Cerebellar nuclear complex (tissue), 1 donor: ENCODE measurements at places on chromosomes 2 and 18.

- no peak for DNase-seq
These were observed 359 bp downstream of the TGFBRAP1 start for GRCh38 chr2:105329197-105329554.

DNA sequence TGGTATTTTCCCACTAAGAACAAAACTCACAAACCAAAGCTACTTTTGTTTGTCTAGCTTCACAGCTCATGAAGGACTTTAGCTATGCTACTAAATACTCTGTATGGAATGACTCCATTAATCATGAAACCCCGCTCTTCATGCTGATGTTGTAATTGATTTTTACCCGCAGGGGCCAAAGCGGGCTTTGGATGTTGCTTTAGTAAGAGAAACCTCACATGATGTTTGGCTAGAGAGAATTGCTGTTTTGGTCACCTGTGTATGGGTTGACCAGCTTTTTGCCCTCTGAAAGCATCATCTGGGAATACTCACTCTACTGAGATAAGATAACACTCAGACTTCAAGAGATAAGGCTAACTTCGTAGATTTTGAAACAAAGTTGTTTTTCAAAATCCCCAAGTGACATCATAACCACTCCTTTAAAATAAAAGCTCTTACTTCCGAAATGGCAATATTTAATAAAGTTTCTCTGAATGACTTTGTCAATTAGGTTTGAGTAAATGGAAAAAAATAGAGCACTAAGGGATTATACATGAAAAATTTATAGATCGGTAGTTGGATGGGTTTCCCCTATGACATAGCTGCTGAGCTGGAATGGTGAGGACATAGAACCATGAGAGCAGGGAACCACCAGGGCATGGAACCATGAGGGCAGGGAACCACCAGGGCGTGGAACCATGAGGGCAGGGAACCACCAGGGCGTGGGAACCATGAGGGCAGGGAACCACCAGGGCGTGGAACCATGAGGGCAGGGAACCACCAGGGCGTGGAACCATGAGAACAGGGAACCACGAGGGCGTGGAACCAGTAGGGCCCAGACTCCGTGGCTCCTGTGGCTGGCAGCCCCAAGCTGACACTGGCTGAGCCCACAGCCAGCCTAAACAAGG lies 31.9 kb downstream of the ACKR3 start:
- DNase-seq: no peak

DNA sequence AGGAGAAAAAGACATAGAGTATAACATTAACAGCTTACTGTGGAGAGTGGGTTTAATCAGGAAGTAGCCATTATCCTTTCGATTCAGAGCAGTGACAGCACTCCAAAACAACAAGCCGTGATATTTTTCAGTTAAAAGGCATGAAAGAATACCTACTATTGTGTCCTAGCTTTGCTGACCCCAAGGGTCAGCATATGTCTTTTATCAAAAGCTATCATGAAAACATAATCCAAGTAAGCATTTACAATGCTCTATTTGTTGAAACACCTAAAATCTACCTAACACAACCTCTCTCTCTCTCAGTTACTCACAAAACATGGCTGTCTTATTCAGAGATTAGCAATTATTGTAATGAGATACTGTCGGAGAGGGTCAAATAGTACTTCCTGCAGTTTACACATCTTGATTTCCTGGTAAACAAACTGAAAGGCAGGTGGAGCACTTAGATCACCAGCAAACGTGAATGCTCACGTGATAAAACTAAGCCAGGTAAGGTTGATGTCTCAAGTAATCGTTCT lies 100.0 kb downstream of the BAZ2B start:
- no peak for DNase-seq

DNA sequence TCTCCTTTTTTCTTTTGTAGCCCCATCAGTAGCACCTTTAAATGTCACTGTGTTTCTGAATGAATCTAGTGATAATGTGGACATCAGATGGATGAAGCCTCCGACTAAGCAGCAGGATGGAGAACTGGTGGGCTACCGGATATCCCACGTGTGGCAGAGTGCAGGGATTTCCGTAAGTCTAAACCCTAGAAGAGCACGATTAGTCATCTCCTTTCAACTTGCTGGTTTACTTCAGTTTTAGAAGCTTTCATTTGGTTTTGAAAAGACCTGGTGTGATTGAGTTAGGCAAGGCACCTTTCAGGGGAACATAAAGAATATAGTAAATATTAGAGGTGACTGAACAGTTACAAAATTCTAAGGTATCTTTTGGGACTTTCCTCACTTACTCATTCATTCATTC lies 72.2 kb upstream of the TMEM87B start:
- no peak for DNase-seq

DNA sequence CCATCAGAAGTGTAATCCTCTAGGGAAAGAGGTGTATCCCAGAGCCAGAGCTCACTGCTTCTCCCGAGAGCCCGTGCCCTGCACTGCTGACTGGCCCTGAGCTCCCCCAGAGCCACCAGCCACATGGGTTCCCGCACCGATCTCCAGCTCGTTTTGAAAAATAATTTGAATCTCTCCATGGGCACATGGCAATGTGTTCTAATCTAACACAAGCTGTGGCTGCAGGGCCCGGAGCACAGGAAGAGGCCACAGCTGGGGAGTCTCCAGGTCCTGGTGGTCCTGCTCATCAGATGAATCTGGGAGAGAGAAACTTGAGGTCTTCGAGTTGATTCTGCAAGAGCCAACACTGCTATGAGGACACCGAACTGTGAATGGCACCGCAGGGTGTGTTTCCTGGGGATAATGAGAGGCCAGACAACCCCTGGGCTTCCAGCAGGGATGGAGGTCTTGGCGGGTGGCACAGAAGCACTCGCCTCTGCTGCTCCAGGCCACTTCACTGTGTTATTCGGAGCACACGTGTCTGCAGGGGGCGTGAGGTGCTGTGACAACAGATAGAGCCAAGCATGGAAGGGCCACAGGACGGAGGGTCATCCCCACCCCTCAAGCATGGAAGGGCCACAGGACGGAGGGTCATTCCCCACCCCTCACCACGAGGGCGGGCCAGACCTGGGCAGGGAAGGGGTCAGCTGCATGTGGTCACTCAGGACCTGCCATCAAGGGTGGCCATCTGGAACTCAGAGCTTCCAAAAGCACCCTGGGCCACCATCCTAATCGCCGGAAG lies 196.8 kb downstream of the NDUFA10 start:
- DNase-seq: no peak

GRCh38 chr2:18790509-18791171 lies 201.3 kb upstream of the NT5C1B start:
- DNase-seq: no peak

GRCh38 chr2:7803515-7803914 lies 878.3 kb upstream of the ID2 start:
- no peak for DNase-seq

DNA sequence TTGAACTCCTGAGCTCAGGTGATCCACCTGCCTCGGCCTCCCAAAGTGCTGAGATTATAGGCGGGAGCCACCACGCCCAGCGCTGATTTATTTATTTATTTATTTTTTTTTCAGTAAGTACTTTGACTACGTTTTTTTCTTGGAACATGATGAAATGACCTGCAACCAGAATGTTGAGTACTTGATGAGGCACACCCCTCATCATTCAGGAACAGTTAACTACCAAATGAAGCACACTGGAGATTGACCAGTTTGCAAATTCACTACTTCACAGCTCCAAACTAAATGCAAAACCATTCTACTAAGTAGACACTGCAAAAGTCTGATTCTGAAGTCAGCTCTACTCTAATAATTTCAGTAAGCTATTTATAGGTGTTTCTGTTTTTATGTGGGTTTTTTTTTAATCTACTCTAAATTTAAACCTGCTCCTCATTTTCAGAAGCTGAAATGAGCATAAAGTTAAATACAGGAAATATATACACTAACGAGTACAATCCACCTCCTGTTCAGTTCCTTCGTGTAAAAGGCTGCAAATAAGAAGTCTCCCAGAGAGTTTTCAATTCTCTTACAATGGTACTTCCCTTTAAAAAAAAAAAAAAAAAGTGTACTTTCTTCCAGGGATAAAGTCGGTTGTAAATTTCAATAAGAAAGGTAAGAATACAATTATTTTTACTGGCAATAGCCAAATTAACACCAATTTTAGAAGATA lies 1.4 kb downstream of the GFPT1 start:
- no peak for DNase-seq

DNA sequence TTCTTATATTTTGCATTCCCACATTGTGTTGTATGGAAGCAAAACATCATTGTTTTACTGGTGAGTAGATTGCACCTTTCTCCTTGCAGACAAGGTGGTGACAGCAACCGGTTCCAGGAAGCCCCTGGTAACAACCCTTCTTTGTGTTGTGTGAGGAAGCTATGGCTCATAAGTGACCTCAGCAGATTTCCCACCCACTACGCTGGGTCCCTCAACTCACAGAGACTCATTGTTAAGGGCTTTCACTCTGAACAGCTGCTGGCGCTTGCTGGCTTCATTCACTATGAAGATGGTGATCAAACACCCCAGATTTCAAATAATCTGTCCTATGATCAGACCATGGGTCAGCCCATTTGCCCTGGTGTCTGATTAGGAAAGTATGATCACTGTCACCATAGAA lies 53.4 kb downstream of the WIPF1 start:
- DNase-seq: no peak

DNA sequence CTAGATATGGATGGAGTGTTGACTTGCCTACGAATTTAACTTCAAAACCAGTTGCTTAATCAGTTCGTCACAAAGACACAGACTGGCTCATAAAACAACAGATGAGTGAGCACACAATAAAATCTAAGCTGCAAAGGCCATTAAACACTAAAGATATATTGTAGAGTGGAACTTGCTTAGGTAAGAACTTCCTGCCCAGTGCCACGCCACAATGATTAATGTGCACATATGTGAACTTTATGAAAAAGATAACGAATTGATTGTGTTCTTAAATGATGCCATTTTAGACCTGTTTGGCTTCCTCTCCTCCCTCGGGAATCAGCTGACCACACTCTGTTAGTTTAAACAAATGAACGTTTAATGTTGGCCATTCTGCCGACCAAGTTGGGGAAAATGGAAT lies 2031.3 kb upstream of the CELF4 start:
- DNase-seq: no peak

DNA sequence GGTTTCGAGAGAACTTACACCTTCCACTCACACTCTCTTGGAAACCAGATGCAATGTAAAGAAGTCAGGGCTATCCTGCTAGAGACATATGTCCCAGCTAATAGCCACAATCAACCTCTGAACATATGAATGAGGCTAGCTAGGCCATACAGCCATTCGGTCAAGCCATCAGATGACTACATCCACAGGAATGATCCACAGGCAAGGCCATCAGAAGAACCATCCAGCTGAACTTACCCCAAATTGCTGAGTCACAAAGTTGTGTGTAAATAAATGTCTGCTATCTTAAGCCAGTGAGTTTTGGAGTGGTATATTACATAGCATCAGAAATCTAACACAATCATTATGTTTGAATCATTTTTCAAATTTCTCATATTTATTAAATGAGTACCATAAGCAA lies 5.2 kb upstream of the SPAST start:
- no peak for DNase-seq

- DNase-seq: no peak
These were observed 22.1 kb upstream of the CRIM1 start for GRCh38 chr2:36333350-36334012.

GRCh38 chr2:128503399-128504245 lies 185.0 kb upstream of the HS6ST1 start:
- no peak for DNase-seq

- DNase-seq: no peak
These were observed 69.9 kb upstream of the DLX2 start for GRCh38 chr2:172172513-172173173.

GRCh38 chr2:9291331-9291730 lies 84.7 kb downstream of the ASAP2 start:
- DNase-seq: no peak

DNA sequence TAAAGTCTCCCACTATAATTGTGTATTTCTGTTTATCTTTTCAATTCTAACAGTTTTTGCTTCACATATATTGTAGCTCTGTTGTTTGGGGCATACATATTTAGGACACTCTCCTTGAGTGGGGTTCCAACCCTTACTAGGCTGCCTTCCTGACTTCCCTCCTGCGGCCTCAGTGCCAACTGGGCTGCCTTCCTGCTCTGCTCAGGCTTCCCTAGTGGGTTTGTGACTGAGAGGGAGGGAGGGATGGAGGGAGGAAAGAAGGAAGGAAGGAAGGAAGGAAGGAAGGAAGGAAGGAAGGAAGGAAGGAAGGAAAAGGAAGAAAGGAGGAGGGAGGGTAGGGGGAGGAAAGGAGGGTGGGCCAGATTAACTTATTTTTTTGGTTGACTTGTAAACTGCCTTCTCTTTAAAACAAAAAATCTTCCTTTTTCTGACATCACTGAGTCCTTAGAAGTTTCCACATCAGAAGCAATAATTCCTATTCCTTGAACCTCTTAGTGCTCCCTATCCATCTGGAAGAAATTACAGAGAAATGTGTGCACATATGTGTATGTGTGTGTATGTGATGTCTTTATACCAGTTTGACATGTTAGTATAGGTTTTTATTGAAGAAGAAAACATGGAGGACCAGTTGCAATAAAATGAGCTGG lies 145.4 kb upstream of the PGAP1 start:
- DNase-seq: no peak

DNA sequence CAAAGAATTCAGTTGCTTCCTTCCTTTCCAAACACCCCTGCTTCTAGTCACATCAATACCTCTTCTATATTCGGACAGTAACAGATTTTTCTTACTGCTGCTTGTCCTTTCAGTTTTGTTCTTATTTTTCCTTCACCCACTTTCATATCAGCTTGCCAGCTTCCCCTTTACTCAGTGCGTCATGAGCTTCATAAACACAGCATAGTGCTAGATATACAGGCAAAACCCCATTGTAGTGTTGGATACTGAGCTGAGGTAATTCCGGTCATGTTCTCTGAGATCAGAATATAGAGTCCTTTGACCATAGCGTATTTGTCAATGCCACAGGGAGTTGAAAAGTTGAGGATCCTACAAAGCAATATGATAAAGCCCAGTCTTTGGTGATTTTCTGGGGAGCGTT lies 2.4 kb downstream of the FARP2 start:
- DNase-seq: no peak

DNA sequence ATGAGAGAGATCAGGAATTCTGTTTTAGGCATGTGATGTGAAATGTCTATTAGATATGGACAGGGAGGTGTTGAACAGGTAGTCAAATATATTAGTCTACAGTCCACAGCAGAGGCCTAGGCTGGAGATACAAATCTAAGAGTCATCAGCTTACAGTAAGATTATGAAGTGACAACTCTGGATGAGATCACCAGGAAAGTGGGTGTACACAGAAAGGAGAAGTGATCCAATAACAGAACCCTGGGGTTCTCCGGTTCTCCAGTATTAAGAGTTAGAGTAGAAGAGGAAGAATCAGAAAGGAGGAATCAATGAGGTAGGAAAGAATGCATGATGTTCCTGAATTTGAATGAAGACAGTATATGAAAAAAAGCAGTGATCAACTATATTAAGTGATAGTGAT lies 362.3 kb downstream of the FIGN start:
- no peak for DNase-seq

DNA sequence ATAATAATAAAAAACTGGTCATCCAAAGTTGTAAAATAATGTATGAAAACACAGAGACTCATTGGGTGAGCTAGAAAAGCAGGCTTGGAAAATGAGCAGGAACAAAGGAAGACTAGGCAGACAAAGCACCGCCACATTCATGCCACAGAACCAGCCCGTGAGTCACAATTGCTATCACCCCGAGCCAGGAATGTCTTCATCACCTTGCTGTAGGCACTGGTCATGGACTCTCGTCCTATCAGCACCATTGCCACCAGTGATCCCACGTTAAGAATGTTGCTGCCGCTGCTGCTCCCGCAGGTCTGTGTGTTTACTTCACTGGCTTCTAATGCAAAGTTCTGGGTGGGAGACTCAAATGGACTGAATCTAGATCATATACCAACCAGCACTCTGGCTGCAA lies 417.9 kb downstream of the PID1 start:
- DNase-seq: no peak
